Glutamatergic neuron (in vitro differentiated cells): ENCODE measurements at places on chromosomes 11 and 22.

GRCh38 chr22:31210556-31211421 is 1.3 kb upstream of the LIMK2 start:
- no peak for DNase-seq

DNA sequence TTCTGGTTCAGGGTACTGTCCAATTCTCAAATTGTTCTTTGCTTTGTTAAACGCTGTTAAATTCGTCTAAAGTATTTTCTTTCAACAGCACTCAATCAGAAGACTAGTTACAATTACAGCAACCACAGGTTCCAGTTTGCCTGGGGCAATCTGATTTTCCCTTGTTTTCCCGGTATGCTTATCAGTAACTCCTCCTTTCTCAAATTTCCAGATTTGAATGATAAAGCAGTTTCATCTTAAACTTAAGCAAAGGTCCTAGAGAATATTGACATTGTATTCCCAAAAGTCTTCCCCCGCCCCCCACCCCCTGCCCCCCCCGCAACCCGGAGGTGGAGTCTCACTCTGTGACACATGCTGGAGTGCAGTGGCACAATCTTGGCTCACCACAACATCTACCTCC is 10.5 kb upstream of the USP28 start:
- no peak for DNase-seq

- no peak for DNase-seq
Observed at GRCh38 chr11:79564288-79564925, 123.6 kb upstream of the TENM4 start.

- DNase-seq, result no peak
Observed at GRCh38 chr11:128171506-128171905, 415.9 kb downstream of the ETS1 start.

DNA sequence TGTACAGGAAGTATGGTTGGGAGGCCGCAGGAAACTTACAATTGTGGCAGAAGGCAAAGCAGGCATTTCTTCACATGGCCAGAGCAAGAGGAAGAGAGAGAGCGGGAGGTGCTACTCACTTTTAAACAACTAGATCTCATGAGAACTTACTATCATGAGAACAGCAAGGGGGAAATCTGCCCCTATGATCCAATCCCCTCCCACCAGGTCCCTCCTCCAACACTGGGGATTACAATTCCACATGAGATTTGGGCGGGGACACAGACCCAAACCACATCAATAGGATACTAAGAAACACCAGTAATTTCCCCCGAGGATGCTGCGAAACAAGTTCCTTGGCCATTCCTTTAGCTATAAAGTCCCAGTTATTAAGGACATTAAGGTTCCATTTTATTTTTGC is 94.1 kb upstream of the SC5D start:
- no peak for DNase-seq

DNA sequence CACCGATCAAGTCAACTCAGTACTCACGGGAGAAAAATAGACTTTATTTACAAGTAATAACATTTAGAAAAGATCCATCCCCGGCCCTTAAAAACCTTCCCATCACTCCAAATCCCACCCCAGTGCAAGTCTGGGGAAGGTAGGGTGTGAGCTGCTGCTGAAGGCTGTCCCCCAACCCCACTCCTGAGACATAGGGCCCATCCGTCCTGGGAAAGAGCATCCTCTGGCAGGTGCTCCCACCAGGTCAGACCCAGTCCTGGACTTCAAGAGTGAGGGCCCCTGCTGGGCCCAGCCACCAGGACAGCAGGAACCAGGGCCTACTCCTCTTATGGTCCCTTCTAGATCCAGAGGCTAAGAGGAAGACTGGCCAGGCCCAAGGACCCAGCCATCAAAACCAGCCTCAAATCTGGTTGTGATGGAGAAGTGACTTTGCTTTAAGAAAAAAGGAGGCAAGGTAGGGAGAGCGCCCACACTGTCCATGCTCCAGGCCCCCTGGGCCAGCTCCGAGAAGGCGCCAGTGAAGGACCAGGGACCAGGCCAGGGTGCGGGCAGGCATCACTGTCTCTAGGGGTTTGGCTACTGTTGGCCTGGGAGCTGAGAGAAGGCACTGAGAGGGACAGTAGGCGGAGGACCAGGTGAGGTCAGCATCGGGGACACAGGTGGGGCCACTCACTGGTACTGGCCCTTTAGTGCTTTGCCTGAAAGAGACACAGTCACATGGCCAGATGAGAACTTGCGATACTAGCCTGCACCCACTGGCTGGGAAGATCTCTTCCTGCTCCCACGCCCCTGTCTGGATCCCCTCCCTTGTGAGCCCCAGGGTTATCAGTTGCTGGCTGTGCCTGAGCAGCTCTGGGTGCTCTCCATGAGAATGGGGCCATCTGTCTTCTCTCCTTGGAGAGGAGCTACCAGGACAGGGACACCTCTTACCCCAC is 4.4 kb downstream of the IL18BP start:
- no peak for DNase-seq

GRCh38 chr11:1295591-1295990 is 13.8 kb downstream of the TOLLIP start:
- DNase-seq, result no peak

DNA sequence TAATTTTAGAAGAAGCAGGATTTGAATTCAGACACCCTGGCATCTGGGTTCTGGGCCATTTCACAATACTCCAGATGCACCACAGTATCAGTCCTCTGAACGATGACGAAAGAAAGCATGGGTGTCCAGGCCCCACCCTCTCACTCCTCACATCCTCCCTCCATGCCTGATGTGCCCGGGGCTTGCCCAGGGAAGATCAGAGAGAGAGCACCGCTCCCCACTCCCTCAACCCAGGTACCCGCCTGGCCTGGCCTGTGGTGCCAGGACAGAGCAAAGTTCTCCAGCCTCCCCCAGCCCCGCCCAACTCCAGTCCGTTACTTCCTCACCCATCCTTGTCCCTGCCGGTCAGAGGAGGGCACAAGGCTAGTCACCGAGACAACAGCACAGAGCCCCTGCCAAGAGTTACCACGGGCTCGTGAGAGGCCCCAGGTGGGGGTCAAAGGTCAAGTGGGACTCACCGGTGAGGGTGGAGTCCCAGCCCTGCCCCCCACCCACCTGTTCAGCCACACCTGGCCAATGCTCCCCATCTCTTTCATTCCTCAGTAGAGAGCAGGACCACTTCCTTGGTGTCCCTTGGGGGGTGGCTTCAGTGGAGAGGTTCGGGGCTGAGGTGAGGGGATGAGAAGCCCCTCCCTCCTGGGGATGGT is 8.1 kb downstream of the BCL9L start:
- no peak for DNase-seq

DNA sequence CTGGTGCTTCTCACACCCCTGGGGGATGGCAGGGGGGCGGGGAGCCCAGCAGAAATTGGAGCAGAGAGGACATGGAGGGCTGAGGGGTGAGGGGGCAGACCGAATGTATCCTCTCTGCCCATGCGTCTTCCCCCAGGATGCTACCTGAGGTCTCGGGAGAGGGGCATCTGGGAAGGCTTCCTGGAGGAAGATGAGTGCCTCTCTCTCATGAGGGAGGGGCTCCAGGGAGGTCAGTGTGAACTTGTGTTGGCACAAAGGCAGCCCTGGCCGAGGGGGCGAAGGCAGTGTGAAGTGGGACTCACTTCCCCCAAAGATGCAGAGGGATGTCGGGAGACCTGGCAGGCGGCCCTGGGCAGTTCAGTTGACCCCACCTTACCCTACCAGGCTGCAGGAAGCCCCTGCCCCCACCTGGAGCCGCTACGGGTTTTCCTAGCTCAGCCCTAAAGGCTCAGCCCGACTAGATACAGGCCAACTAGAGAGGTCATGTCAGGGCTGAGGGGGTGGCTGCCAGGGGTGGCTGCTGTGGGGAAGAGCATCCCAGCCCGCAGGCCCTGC is 10.4 kb downstream of the ASCL2 start:
- no peak for DNase-seq

- DNase-seq, result no peak
Observed at GRCh38 chr11:3148255-3148989, 16.7 kb downstream of the OSBPL5 start.

GRCh38 chr11:71425860-71426259 is 22.3 kb downstream of the DHCR7 start:
- DNase-seq, result no peak

DNA sequence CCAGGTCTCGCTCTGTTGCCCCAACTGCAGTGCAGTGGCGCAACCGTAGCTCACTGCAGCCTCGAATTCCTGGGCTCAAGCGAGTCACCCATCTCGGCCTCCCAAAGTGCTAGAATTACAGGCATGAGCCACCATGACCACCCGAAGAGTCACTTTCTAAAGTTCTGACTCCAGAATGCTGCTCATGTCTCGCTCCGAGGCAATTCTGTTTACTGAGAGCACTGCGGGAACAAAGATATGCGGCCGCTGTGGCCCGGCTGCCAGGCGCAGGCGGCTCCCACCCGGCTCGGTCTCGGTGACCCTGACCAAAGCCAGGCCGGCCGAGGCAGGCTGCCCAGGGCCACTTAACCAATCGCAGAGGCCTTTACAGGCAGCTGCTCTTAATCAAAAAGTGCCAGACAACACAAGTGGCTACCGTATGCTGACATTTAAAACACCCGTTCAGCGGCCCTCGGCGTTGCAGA is 78.7 kb downstream of the PHF21B start:
- no peak for DNase-seq

DNA sequence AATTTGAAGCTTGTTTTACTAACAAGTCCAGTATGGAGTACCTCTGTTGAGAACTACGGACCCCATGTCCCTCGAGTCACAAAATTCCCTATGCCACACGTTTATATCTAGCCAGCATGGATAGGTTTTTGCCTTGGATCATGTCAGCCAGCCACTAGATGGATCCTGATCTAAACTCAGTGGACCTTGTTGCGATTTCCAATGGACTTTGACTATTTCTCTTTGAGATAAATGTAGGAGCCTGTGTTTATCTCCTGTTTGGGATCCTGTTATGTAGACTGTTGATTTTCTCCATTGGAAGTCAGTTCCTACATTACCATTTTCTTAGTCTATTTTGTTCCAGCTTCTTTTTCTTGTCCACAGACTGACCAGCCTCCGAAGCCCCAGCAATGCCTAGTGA is 127.1 kb upstream of the BMAL1 start:
- no peak for DNase-seq

GRCh38 chr11:99418927-99419720 is 398.4 kb downstream of the CNTN5 start:
- DNase-seq, result no peak

- no peak for DNase-seq
Observed at GRCh38 chr11:93846411-93846810, 4.0 kb downstream of the VSTM5 start.

DNA sequence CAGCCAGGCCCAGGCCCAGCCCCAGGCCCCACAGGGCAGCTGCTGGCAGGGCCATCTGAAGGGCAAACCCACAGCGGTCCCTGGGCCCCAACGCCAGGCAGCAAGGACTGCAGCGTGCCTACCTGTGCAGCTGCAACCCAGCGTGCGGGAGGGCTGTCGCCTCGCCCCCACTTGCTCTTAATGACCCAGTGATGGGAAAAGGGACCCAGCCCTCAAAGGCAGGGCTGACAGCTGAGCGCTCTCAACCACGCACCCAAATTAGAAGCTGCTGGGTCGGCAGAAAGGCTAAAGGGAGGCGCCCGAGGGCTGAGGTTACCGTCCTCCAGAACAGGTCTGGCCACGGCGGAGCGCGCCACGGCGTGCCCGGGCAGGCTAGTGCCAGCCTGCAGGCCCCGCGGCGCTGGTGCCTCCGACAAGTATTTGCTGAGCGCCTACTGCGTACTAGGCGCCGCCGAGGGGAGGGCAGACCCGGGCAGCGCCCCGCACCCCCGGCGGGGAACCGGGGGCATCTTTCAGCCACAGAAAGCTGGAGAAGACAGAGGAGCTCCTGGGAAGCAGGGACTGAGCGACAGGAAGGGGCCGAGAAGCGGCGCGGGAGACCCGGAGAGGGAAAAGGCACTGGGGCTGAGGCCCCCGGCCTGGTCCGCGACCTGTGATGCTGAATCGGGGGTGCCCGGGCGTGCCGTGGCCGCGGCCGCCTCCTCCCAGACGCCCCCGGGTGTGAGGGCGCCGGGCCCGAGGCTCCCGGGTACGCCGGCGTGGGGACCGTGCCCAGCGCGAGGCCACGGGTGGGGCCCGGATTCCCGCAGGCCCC is 773 bp downstream of the HRAS start:
- DNase-seq, result no peak

DNA sequence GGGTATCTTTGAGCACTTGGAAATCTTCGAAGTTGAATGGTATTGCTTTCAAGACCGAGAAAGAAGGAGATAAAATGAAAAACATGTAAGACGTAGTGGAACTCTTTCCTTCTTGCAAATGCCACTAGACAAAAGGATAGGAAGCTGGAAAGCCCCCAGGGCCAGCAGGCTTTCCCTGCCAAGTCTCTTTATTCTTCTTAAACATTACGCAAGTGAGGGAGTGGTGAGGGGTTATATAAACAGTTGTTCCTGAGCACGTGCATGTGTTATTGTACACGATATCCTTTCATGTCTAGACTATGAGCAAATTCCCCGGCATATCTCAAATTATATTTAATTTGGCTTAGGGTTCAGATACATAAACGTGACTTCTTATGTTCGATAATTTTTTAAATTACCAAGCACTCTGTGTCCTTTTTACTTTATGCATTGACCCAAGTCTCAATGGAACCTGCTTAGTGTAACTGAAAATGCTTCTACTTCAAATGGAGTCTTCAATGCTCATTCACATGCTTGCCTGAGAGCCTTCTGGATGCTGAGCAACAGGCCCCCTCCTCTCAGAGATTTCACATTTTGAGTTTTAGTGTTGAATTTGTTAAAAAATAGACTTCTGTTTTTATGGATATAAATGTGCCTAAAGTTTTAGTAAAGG is 59.0 kb downstream of the PPP2R1B start:
- DNase-seq, result no peak

DNA sequence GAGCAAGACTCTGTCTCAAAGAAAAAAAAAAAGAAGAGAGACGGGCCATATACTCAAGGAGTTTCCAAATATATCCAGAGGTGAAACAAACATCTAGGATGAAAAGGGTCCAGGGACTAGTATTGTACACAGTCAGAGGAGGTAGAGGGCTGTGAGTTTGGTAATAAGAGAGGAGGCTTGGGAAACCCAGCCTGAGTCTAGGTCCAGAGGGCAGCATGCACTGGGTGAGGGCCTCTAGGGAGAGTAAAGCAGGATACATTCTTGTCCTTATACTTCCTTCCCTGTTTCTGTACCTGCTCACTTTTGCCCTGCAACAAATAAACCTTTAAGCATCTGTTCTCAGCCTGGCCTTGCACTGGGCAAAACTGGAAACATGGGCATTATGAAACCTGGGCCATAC is 31.5 kb downstream of the STIM1 start:
- DNase-seq, result no peak

DNA sequence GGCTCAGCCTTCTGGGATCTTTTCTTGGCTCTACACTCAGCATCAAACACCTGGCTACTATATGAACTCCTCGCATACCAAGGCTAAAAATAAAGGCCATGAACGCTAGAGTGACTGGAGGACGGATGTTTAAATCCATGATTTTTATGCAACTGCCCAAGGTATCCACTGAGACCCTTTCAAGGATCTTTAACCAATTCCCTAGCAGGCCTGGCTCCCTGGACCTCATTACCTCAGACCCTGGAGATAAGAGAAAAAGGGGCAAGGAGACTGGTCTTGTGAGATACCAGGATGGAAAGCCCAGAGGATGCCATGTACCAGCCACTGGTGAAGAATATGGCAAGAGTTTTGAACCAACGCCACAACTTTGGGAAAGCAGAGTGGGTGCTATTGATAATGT is at the start of gene OR51G2:
Gene OR51G2, minus strand, starts transcription at position 101 of the 400 bp plus-strand sequence. CDS start 3,687 bp downstream, outside the sequence.
- DNase-seq, result no peak

- DNase-seq, result no peak
Observed at GRCh38 chr11:73215191-73216134, 2.6 kb upstream of the P2RY2 start.

GRCh38 chr22:45329530-45329936 is 19.8 kb downstream of the FAM118A start:
- peak; percentile 69 for DNase-seq

- DNase-seq, result no peak
Observed at GRCh38 chr11:134661660-134662059, 249.6 kb upstream of the B3GAT1 start.
